ENCODE measurements at places on chromosomes 6 and 20.

DNA sequence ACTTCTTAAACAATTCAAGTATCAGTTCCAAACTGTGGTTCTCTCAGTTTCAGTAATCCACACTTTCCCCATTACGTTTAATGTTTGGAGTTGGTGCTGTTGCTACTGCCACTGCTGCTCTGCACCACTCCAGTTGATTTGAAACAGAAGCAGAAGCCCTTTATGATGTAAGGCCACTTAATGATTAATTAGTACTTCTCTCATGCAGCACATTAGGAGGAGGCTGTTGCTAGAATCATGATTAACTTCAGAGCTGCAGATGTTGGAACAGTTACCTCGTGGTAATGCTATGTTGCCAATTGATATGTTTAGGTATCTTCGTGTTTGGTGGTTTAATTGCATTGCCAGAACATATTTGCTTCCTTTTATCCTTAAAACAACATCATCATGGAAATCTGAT, 986.2 kb upstream of the CITED2 start:
- DNase-seq = peak; percentile 53

DNA sequence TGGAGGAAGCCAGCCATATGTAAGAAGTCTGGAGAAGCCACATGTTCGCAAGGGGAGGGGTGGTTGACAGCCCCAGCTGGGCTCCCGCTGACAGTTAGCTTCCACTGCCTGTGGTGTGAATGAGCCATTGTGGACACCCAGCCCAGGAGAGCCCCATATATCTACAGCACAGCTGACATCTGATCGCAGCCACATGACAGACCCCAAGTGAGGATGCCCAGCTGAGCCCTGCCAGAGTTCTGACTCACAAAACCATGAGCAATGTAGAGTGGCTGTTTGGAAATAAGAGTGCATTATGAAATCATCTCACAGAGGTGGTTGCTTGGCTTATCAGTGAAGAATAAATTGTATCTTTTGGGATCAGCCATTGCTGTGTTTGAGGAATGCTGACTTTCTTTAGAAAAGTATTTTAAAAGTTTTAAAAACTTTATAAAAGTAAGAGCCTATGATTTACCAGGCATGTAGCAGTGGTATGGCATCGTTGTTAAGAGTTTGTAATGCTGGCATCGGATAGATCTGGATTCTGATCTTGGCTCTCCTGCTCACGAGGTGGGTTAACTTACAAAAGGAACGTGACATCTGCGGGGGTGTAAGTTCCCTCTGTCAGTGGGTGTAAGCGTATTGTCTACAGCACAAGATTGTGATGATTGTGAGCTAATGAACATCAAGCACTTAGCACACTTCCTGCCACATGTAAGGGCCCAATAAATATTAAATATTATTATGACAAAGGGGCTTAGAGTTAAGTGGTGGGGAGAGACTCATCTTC, 24.1 kb downstream of the CFAP61 start:
- DNase-seq = peak; percentile 29

GRCh38 chr6:25359891-25360290, 80.7 kb downstream of the CARMIL1 start:
- DNase-seq = no peak

DNA sequence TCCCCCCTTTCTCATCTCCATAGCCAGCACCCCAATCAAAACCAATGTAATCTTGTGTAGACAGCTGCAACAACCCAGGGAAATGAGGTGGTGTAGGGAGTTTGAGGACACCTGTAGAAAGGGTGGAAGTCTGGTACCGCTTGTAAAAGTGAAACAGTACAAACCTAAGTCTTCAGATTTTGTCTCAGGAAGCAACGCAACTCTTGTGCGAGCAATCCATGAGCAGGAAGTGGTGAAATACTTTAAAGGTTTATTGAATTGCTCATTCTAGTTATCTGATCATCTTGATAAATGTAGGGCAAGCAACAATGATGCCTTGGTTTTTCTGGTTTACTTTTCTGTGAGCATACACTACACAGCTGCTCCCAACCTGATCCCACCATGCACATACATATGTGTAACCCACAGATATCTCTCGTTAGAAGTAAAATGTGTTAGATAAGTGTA, 71.1 kb upstream of the THEMIS start:
- DNase-seq = peak; percentile 60

DNA sequence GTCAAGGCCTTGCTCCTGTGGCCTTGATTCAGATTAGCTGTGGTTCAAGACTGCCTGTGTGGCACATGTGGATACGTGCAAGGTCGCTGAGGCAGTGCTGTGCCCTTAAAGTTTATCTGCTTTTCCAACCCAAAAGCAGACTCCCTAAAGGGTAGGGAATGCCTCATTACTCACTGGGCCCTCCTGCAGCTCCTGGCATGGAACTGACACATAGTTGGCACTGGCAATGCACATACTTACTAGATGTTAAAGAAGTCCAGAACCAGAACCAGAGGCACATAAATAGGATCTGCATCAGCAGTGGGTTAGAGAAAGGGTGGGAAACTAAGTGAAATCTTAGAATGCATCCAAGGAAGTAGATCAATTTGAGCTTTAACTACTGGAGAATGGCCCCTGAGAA, 90.6 kb upstream of the MLN start:
- no peak for DNase-seq

DNA sequence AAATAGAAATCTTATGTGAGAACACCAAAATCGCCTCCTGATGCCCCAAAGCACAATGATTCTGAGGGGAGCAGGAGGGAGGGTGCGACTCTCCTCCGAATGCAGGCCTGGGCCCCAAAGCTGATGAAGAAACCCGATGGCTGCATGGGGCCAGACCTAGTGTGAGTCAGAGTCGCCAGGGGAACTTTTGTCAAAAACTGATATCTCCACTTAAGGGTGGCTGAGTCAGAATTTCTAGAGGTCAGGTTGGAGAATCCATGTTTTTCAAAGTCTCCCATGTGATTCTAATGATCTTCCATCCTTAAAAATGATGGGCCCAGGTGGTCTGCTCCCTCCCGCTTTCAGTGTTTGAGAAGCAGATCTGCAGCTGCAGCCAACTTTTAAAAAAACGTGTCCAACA, 172.8 kb downstream of the BACH2 start:
- no peak for DNase-seq

DNA sequence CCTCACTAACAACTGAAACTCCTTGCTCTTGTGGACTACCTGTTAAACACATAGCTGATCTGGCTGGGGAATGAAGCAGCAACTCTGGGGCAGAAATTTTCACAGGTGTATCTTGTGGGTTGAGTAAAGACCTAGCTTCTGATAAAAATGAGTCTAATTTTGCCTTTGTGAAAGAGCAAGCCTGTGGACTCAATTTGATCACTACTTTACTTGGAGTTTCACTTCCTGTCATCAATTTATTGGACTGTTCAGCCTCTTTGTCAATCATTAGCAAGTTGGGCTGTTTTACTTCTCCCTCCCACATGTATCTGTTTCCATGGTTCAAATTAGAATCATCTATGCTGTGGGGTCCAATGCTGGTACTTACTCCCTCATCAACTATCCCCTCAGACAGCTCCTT, 29.6 kb upstream of the CRIP3 start:
- no peak for DNase-seq

GRCh38 chr6:15358579-15359327, 112.9 kb downstream of the JARID2 start:
- peak; percentile 87 for DNase-seq

DNA sequence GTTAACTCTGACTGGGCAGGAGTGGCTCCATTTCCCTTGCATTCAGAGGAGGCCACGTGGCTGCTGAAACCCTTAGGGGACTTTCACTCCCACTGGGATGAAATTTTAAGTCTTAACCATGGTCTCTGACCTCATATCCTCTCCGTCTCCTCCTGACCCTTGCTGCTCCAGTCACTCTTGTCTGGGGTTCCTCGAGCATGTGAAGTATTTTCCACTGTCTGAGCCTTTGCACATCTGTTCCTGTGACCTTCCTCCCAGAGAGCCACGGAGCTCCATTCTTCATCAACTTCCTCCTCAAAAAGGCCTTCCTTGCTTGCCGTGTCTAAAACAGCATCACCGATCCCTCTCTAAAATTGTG, 153.0 kb upstream of the UST start:
- no peak for DNase-seq

- no peak for DNase-seq
These were observed 27.4 kb upstream of the RREB1 start for GRCh38 chr6:7080311-7080710.

DNA sequence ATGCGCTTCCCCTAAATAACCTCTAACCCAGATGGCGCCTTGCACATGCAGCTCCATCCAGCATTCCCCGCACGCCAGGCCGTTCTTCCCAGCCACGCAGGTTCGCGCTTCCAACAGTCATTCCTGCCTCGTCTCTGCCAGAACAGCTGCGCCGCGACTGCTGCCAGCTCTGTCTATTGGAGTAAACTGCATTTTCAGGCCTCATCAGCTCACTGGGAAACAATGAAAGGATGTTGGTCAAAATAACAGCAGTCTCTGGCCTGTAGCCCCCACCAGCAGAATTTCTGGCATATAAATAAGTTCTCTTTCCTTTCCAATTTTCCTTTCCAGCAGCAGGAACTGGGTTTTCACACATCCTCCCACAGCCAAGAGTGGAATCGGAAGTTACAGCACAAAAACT, 14.6 kb downstream of the NRSN1 start:
- no peak for DNase-seq

GRCh38 chr20:2839732-2840137, 720 bp downstream of the PCED1A start:
- no peak for DNase-seq

DNA sequence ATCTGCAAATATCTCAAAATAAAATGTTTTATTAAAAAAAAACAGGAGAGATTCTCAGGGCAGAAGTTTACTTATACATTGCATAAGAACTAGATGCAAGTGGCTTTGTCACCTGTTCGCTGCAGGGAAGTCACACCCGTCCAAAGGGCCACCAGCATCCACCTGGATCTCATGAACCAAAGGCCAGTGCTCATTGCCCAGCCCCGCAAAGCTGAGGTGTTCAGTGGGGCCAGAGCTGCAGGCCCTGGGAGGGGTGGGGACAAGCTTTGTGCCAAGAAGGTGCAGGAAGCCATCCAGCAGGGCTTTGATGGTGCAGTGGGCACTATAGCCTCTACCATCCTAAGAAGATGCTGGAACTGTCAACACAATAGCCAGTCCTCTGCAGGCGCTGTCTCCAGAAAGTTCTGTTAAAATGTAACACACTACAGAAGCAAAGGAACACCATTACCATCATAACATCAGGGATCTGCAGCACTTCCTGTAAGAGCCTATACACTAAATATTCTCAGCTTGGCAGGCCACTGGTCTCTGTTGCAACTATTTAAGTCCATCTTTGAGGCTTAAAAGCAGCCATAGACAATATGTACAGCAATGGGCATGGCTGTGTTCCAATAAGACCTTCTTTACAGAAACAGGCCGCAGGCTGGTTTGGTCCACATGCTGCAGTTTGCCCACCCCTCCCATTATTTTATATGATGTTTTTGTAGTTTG, 15.7 kb upstream of the CD93 start:
- DNase-seq = no peak

- no peak for DNase-seq
These were observed 29.3 kb upstream of the LAMA4 start for GRCh38 chr6:112283621-112284020.

GRCh38 chr6:44088827-44089590, 38.2 kb downstream of the MRPL14 start:
- no peak for DNase-seq

DNA sequence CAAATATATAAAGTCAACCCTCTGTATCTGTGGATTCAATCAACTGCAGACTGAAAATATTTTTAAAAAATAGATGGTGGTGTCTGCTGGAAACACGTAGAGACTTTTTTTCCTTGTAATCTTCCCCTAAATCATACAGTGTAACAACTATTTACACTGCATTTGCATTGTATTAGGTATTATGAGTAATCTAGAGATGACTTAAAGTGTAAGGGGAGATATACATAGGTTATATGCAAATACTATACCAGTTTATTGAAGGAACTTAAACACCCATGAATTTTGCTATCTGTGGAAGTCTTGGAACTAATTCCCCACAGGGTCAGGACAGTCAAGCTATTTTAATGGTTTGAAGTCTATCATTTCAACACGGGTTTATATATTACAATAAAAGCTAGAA, 10.2 kb downstream of the HDAC2 start:
- no peak for DNase-seq

- no peak for DNase-seq
These were observed 400.2 kb downstream of the HACE1 start for GRCh38 chr6:104459543-104459942.

- no peak for DNase-seq
These were observed 9.0 kb downstream of the TEAD3 start for GRCh38 chr6:35487658-35488516.

- DNase-seq = peak; percentile 99
These were observed at the start of gene CASP8AP2 for GRCh38 chr6:89829472-89830169. TSS of gene CASP8AP2 (plus strand) at chr6:89829880.

DNA sequence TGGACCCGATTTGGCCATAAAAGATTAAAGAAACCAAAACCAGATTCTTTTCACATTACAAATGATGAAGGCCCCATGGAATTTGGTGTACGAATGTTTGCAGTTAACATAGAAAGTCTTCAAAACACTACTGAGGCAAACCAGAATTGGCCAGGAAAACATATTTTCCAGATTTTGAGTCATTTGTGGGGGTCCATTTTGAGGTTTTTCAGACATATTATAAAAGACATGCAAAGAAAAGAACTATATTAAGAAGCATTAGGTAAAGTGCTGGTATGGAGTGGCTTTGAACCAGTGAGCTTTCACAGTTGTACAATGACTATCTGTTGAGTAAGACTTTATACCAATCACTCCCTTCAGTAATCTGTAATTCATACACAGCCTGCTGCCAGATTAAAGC, 168.9 kb upstream of the COL21A1 start:
- no peak for DNase-seq
